ENCODE measurements at places on chromosomes 2 and 18.

- DNase-seq, result no peak
Observed at GRCh38 chr18:45014047-45014501, 333.4 kb downstream of the SETBP1 start.

DNA sequence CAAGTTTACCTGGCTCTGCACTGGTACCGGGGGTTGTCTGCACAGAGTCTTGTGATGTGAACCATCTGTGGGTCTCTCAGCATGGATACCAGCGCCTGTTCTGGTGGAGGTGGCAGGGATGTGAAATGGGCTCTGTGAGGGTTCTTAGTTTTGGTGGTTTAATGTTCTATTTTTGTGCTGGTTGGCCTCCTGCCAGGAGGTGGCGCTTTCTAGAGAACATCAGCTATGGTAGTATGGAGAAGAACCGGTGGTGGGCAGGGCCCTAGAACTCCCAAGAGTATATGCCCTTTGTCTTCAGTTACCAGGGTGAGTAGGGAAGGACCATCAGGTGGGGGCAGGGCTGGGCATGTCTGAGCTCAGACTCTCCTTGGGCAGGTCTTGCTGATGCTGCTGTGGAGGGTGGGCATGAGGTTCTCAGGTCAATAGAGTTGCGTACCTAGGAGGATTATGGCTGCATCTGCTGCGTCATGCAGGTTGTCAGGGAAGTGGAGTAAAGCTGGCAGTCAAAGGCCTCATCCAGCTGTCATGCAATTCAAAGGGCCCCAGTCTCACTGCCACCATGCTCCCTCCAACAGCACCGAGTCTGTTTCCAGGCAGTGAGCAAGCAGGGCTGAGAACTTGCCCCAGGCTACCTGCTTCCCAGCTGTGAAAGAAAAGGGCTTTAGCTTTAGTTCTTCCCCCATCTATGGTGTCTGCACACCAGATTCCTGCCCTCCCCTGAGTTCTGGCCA, 278.0 kb downstream of the METTL4 start:
- no peak for DNase-seq

DNA sequence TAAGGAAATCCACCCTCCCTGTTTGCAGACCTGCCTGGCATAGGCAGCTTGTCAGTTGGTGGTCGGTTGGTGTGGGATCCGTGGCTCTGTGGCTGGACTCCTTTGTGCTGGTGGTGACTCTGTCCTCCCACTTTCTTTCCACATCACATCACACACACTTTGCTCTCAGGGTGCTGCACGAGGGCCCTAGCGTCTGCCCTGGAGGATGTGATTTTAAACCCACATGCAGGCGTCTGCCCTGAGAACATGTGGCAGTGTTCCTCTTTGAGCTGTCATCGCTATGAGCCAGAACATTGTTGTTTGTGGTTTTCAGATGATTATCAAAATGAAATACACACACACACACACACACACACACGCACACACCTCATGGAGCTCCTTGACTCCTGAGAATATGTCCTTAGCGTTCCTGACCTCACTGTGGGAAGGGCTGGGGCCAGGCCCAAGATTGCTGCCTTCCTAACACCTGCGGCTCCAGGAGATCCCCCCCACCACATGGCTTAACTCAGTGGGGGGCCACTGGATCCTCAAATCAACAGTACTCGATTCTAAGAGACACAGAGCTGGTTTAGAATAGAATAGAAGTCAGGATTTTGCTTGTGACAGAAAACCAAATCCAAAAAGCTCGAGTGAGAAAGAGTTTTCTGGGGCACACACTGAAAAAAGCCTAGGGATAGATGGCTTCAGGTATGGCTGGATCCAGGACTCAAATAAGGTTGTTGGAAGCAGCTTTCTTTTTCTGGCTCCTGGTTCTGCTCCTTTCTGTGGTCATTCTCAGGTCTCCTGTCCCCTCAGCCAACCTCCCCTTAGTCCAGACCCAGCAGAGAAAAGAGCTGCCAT, 54.8 kb downstream of the RTP5 start:
- DNase-seq, result no peak

- no peak for DNase-seq
Observed at GRCh38 chr18:28114472-28114871, 62.5 kb downstream of the CDH2 start.

DNA sequence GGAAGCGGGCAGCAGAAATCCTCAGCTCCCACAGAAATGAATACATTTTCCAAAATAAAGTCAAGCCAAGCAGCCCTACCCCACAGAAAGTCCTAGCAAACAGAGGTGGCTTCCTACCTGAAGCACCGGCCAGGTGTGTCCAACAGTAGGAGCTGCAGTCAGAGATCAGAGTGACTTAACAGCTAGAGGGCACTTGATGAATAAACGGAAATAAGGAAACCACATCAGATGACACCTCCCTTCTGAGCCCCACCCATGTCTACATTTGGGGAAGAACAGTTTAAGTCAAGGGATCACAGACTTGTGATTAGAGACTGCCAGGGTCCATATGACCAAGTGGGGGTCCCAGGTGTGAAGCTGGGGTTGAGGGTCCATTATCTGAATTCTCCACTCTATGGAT, at the start of gene CXCR1:
CXCR1 (minus strand) TSS at position 172 of the 400 bp plus-strand sequence. CDS start 1,751 bp downstream, outside the sequence.
- no peak for DNase-seq

GRCh38 chr2:47223980-47224379, 68.9 kb upstream of the STPG4 start:
- DNase-seq, result no peak

- no peak for DNase-seq
Observed at GRCh38 chr2:55047677-55048299, 2.5 kb downstream of the RTN4 start.

GRCh38 chr2:23069923-23070322, 315.1 kb upstream of the KLHL29 start:
- no peak for DNase-seq

- DNase-seq, result no peak
Observed at GRCh38 chr18:56787390-56787789, 136.2 kb downstream of the WDR7 start.

GRCh38 chr2:234374736-234375135, 122.1 kb downstream of the ARL4C start:
- DNase-seq, result no peak

- no peak for DNase-seq
Observed at GRCh38 chr2:228369400-228370031, 188.0 kb upstream of the SPHKAP start.
